ENCODE measurements at places on chromosomes 16 and 17.

- peak; percentile 78 for DNase-seq
Observed at GRCh38 chr16:89922884-89923639, at the start of gene TUBB3. TSS of gene TUBB3 (plus strand) at chr16:89923342. CDS start at chr16:89923402, 60 bp downstream.

- no peak for DNase-seq
Observed at GRCh38 chr16:29815032-29815721, 775 bp upstream of the PAGR1 start.

DNA sequence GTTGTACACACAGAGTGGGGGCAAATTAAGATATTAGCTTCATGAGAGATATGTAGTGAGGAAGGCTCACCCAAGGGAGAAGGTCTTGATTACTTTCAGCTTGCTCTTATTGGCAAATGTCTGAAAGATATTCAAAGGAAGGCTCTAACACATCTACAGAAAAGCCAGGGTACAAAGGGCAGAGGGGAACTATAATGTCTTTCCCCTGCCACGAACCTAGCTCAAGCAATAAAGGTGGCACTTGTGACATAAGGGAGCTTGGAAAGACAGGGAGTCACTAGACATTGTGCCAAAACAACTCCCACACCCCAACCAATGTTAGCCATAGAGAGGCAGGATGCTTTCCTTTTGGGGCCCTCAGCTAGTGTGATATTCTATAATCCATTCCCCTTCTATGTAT is 52.2 kb upstream of the SOX9 start:
- no peak for DNase-seq

DNA sequence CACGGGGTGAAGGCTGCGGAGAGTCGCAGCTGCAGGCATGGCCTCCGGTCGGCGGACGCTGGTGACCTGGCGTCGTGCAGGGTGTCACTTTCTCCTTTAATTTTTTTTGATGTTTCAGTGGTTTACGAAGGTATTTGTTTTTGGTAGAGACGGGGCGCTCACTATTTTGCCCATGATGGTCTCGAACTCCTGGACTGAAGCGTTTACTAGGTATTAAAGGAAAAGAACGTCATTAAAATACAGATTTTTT is 17.1 kb downstream of the ZNF213 start:
- DNase-seq: no peak

DNA sequence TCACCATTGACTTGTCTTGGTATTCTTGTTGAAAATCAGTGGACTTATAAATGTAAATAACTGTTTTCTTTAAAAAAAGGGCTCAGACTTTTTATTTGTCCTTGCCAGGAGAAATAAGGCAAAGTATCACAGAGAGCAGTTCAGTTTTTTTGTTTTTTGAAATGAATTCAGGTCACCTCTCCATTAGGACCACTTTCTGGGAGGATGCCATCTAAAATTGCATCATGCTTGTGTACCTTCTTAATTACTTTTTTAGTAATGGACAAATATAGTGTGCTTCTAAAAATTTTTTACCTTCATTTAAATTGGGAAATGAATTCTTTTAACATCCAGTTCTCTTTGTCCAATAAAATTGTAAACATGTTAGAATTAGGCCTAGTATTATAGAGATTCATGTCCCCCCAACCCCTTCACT is 210.0 kb downstream of the BCAS3 start:
- DNase-seq: no peak

GRCh38 chr17:82841921-82842596 is 2.2 kb upstream of the ZNF750 start:
- no peak for DNase-seq

DNA sequence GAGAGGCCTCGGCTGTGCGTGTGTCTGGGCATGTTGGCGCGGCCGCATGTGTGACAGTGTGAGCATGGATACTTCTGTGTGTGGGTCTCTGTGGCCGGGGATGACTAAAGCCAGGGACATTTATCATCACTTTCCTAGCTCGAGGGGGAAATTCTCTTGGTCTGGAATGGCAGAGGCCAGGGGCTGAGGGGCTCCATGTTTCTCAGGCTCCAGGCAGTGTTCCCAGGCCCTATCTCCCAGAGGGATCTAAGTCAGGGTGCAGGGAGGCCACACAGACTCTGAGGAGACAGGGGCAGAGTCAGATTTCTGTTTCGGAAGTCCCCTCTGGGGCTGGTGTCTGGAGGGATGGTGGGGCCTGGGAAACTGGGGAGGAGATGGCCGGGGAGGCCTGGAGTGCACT is 23.7 kb upstream of the SPNS2 start:
- no peak for DNase-seq

- no peak for DNase-seq
Observed at GRCh38 chr17:82110298-82110697, 12.3 kb upstream of the FASN start.

- DNase-seq: no peak
Observed at GRCh38 chr17:75228305-75228704, 22.8 kb downstream of the NUP85 start.

- no peak for DNase-seq
Observed at GRCh38 chr16:49775581-49775980, 80.3 kb downstream of the ZNF423 start.

- no peak for DNase-seq
Observed at GRCh38 chr17:50493744-50494143, 14.5 kb upstream of the MYCBPAP start.

GRCh38 chr16:89489040-89489897 is 1.1 kb downstream of the ANKRD11 start:
- peak; percentile 83 for DNase-seq

DNA sequence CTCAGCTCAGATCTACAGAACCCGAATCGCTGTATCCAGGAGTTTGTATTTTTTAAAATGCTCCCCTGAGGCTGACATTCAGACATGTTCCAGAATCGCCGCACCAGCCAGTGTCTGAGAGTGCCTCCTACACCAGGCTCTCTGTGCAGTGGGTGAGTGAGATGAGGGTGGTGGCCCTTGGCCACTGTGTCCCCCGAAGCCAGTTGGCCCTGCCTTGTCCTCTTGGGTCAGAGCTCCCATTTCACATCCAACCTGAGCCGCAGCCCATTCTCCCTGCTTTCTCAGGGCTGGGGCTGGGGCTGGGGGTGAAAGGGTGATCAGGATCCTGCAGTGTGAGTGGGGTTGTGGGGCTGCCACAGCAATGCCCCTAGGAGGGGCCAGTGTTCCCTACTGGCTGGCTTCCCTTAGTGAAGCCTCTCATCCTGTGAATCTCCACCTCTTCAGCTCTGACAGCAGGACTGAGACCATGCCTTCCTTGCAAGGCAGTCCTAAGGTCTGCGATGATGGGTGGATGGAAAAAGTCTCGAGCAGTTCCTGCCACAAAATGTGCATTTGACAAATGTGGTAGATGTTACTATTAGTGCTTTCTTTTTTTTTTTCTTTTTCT is 12.9 kb upstream of the MYCBPAP start:
- no peak for DNase-seq

- no peak for DNase-seq
Observed at GRCh38 chr16:75579281-75579834, 13.2 kb downstream of the GABARAPL2 start.

- no peak for DNase-seq
Observed at GRCh38 chr17:77756846-77757560, 201.5 kb upstream of the TNRC6C start.

GRCh38 chr17:142102-142661 is 4.8 kb downstream of the SCGB1C2 start:
- no peak for DNase-seq

DNA sequence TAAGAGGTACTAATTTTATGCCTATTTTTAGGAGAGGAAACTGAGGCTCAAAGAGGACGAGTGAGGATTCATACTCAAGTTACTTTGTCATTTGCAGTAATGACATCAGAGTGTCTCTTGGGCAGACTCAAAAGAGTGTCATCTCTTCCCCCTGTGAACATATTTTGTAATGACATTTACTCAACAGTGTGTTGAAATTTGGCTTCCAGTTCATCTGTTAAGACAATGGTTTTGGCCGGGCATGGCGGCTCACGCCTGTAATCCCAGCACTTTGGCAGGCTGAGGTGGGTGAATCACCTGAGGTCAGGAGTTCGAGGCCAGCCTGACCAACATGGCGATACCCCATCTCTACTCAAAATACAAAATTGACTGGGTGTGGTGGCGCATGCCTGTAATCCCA is 28.9 kb downstream of the WFDC1 start:
- no peak for DNase-seq

GRCh38 chr16:88309174-88309907 is 73.4 kb upstream of the ZNF469 start:
- no peak for DNase-seq

- DNase-seq: no peak
Observed at GRCh38 chr16:50263940-50264929, 2.1 kb upstream of the ADCY7 start.

DNA sequence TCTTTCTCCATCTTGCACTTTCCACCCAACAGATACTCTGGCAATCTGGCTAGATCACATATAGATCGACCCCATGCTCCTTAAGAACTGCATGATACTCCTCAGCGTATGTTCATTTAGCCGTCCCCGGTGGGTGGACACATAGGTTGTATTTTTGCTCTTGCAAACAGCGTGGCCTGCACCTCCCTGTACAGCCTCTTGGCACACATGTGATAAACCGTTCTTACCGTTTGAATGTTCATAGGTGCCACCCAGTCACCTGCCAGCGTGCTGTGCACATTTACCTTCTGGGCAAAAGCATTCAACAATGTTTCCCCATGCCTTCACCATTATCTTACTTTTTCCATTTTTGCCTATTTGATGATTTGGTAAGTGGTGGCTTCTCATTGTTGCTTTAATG is 6.2 kb downstream of the TNP2 start:
- DNase-seq: no peak

GRCh38 chr16:13997933-13998332 is 73.2 kb upstream of the MRTFB start:
- DNase-seq: no peak

DNA sequence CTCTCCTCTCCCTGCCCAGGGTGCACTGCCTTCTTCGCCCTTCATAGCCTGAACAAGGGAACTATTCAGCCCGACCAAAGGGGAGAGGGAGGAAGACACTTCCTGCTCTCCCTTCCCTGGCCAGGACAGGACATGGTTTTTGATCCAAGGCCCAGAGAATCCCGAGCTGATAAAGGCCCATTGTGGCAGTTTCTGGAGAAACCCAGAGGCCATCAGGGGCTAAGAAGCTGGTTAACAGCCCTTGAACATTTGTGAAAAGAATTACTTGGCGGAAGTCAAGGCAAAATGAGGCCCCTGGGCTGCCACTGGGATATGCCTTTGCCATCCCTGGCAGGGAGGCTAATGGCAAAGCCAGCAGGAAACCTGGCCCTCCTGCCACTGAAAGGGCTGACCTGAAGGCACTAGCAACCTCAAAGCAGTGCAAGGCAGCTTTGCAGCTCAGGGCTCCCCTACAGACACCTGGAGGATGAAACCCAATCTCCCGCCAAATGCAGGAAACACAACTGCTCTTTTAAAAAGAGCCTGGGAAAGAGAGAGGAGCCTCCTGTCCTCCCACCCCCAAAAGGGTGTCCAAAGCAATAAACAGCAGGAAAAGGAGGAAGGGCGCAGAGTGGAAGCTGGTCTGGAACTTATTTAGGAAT is 12.6 kb downstream of the PHB1 start:
- no peak for DNase-seq

GRCh38 chr16:85728879-85729278 is 22.0 kb downstream of the C16orf74 start:
- DNase-seq: no peak

DNA sequence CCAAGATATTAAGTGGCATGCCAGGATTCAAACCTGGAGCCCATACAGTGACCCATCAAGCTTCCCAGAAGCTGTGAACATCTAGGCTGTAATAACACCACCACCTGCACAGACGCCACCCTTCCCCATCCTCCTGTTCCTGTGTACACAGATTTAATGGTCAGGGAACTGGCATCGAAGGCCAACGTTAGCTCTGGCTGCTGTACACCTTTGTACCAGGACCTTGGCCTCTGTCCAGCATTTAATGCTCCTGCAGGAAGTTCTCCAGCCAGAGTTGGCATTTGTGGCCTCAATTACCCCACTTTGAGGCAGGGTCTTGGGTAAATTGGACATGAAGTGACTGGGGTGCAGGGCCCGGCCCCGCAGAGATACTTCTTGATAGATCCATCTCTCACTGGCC is 49.3 kb downstream of the SCNN1B start:
- no peak for DNase-seq

- DNase-seq: no peak
Observed at GRCh38 chr17:58120195-58120822, 27.9 kb upstream of the OR4D1 start.

- DNase-seq: no peak
Observed at GRCh38 chr16:86403541-86404163, 106.7 kb upstream of the FOXF1 start.

GRCh38 chr17:3004150-3004801 is 59.1 kb downstream of the OR1D5 start:
- DNase-seq: peak; percentile 99

DNA sequence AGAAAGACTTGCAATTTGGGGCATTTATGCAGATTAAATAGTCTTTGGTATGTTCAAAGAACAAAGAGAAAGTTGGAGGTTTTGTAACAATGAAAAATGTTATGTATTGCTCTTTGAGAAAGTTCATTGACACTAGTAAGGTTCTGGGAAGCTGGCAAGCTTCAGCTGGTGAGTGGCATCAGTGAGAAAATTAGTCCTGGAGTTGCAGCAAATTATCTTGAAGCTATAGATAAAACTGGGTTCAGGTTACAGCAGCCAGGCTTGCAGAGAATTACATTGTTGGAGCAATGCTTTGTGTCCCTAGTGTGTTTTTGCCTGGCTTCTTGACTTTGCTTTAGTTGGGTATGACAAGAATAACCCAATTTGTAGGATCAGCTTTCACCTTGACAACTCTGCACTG is 221.2 kb downstream of the CDH13 start:
- DNase-seq: no peak

- no peak for DNase-seq
Observed at GRCh38 chr17:6427279-6427781, 7.6 kb downstream of the AIPL1 start.

GRCh38 chr16:2734844-2735515 is 15.0 kb upstream of the PRSS27 start:
- DNase-seq: no peak

- no peak for DNase-seq
Observed at GRCh38 chr16:16083421-16084156, 134.2 kb downstream of the ABCC1 start.

Measured in posterior cingulate gyrus (tissue), 11 donors.